ENCODE measurements at places on chromosomes 13 and 19. TPM values are rescaled to one million over a fixed set of nuclear protein-coding genes. Genes with fewer than 3 reads are reported as not detected.

The CAPS gene
- total RNA-seq: 3.2 TPM

The THSD8 gene
- 0.38 TPM for total RNA-seq

The LYPD3 gene
- total RNA-seq: 3.0 TPM

The AMER2 gene
- total RNA-seq: 0.62 TPM

The IL11 gene
- total RNA-seq: 1.1 TPM

The TSSK6 gene
- total RNA-seq: 4.9 TPM

The ANKRD24 gene
- total RNA-seq: 18.0 TPM

The RABAC1 gene
- 151 TPM for total RNA-seq

The DNAJC3 gene
- total RNA-seq: 27.5 TPM

The C1QTNF9B gene
- 0.28 TPM for total RNA-seq

The MYH14 gene
- total RNA-seq: 25.5 TPM

The MYBPC2 gene
- 3.8 TPM for total RNA-seq

The USF2 gene
- 63.8 TPM for total RNA-seq

The MBD3L2 gene
- not detected for total RNA-seq

The CDX2 gene
- total RNA-seq: not detected

The BCAM gene
- 100 TPM for total RNA-seq

The DLEU7 gene
- 11.6 TPM for total RNA-seq

The DNMT1 gene
- 224 TPM for total RNA-seq

The NKG7 gene
- total RNA-seq: not detected

The CBLC gene
- 27.1 TPM for total RNA-seq

The CRB3 gene
- 44.4 TPM for total RNA-seq

The VAV1 gene
- 1.8 TPM for total RNA-seq

The ARID3A gene
- total RNA-seq: 48.8 TPM

The ZNF525 gene
- total RNA-seq: 99.8 TPM

The SIGLEC10 gene
- not detected for total RNA-seq

The WDR88 gene
- total RNA-seq: not detected

The CEACAM16 gene
- not detected for total RNA-seq

The ZNF837 gene
- 11.3 TPM for total RNA-seq

The SCEL gene
- total RNA-seq: not detected

The NEK5 gene
- total RNA-seq: 0.73 TPM

Measured in GM23338 (cell line).